Epithelial cell of proximal tubule (primary cell): ENCODE measurements at places on chromosomes 4 and X. TPM values are rescaled to one million over a fixed set of nuclear protein-coding genes. Genes with fewer than 3 reads are reported as not detected.

Gene RPA4
- total RNA-seq: 0.65 TPM in 1 of 2 replicates, not detected in the other

Gene CCNG2
- total RNA-seq: 17.7 and 22.1 TPM in 2 replicates

Gene METTL14
- total RNA-seq: 21.1 and 55.5 TPM in 2 replicates

Gene UCHL1
- total RNA-seq: 1,473 and 2,223 TPM in 2 replicates

Gene BGN
- total RNA-seq: 0.69 TPM in 1 of 2 replicates, not detected in the other

DNA sequence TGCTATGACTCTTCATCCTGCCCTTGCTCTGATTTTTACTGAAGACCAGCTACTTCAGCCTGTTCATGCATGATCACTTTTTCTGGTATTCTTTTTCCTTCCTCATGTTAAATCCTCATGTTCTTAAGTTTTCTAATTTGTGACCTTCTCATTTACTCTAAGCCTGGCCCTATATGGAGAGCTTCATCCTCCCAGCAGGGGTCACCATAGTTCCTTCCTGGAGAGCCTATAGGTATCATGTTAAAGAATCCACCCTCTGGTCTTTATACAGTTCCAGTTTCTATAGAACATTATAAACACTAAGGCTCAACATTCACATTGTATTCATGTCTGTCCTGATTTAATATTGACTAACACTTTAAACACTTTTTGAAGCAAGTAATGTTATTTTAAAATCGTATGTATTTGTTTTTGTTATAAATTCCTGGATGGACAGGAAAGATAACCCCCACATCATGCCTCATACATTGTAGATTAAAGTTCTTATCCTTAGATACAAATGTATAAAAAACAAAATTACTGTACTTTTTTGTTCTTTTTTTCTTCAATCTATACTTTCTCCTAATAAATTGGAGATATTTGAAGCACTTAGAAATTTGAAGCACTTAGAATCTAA is 53.8 kb upstream of the OTUD4 start:
- DNase-seq: peak; percentile 2

GRCh38 chr4:176636292-176636691 is 156.4 kb downstream of the VEGFC start:
- no peak for DNase-seq

GRCh38 chrX:136768469-136769084 is 12.2 kb downstream of the ARHGEF6 start:
- no peak for DNase-seq
